Activated T-cell treated with anti-CD3 and anti-CD28 coated beads for 48 hours (primary cell): ENCODE measurements at places on chromosomes 3 and 15.

- DNase-seq: no peak
These were observed 35.4 kb downstream of the MBNL1 start for GRCh38 chr3:152304160-152304559.

- no peak for DNase-seq
These were observed 24.6 kb upstream of the GRIP2 start for GRCh38 chr3:14564741-14565140.

DNA sequence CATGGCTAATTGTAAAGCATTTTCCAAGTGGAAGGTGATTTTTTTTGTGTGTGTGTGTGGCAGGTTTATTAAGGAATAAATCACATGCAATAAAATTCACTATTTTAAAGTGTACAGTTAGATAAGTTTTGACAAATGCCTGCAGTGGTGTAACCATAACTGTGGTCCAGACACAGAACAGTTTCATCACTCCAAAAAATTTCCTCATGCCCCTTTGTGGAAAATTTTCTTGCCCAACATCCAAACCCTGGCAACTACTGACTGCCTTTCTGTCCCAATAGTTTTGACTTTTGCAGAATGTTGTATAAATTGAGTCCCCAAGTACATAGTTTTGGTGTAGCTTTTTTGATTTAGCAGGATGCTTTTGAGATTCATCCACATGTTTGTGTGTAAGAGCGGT, 135.1 kb upstream of the KLHL25 start:
- no peak for DNase-seq

- no peak for DNase-seq
These were observed 18.4 kb downstream of the SMAD6 start for GRCh38 chr15:66720206-66721010.

- no peak for DNase-seq
These were observed 162.7 kb upstream of the IQSEC1 start for GRCh38 chr3:13235897-13236296.

DNA sequence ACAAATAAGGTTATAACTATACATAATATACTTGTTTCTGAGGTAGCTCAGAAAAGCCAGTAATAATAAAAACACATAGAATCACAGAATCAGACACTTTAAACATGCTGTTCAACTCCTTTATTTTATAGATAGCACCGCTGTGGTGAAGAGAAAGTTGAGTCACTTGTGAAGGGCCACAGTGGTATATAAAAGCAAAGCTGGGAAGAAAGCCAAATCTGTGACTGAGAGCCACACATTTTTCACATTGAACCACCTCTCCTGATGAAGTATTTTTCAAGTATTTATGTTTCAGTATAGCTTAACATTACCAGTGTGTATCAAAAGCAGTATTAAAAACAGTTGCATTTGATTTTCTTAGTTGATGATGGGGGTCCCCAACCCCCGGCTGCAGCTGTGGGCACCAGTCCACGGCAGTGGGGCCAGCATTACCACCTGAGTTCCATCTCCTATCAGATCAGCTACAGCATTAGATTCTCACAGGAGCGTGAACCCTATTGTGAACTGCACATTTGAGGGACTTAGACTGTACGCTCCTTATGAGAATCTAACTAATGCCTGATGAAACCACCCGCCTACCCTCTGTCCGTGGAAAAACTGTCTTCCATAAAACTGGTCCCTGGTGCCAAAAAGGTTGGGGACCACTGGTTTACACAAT, 46.2 kb downstream of the TBL1XR1 start:
- no peak for DNase-seq

DNA sequence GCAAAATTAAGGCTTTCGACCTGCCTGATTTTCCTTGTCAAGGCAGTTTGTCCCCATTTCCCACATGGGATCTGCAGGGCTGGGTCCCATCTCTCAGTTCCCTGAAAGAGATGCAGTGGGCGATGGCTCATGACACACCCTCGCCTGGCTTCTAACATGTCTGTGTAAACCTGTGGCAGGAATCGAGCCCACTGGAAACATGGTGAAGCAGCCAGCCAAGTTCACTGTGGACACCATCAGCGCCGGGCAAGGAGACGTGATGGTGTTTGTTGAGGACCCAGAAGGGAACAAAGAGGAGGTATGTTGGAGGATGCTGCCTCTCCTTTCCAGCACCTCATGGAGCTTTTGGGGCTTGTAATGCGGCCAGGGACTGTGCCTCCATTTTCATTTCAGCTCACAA, 86.4 kb downstream of the FLNB start:
- no peak for DNase-seq

DNA sequence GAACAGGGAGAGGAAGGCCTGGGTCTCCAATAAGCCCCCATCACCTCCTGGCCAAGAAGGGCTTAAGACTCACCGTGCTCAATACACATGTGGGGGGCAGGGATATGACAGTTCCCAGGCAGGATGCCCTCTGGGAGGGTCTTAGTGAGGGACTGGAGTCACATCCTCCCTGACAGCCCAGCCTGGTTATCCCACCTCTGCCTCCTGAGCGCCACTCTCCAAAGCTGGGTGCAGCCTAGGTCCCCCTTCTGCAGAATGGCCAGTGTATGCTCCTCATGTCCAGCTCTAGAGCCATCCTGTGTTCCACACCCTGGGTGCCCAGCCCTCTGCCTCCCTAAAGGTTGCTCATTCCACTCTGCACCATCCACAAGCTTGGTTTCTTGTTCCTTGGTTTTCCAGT, 1.2 kb upstream of the SHISA5 start:
- no peak for DNase-seq

DNA sequence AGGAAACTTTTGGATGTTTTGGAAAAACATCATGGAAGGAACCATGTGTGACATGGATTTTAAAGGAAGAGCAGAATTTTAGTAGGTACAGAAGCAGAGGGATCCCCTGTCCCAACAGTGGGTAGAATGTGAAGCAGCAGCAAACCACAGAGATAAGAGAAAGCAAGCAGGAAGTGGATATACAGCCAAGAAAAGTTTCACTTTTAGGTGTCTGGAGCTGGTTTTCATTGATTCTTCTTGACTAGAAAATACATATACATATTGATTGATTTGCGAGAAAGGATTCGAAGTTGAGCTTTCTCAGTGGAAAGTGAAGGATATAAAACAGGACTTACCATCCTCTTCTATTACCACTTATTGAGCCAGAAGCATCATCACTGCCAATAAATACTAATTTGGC, 133.5 kb downstream of the KCNMB2 start:
- DNase-seq: no peak

GRCh38 chr3:9916346-9916733, 558 bp upstream of the IL17RC start:
- DNase-seq: no peak

DNA sequence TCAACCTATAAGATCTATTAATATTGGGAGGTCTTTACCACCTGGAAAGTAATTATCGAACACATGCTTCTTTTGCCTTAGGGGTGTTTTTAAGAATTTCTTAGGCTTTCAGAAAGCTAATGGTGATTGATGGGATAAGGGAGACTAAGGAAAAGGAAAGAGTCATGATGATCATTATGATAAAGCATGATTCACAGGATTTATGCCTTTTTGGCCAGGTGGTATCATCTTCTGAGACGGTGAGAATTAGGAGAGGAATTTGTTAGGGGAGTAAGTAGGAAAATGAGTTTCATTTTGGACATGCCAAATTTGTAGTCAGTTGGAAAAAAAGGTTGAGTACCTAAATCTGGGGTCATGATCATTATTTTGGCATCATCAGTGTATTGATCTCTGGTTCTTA, 8.9 kb downstream of the ARMC8 start:
- no peak for DNase-seq

GRCh38 chr15:90947577-90948357, 6.9 kb upstream of the RCCD1 start:
- no peak for DNase-seq

DNA sequence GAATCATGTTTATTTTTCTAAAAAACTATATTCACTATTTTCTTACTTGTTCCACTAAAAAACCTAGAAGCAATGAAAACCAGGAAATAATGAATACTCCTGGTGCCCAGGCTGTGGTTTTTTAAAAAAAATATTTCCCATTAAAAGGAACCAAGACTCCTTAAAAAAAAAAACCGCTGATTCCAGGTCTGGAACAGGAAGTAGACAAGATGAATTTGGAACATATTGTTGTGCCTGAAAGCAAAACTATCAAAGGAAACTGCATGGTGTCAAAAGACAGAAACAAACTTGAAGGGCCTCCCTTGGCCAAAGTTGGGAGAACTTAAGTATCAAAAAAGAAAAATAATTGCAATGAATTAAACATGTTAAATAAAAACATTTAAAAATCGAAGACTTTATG, 245.3 kb upstream of the P2RY1 start:
- DNase-seq: no peak

DNA sequence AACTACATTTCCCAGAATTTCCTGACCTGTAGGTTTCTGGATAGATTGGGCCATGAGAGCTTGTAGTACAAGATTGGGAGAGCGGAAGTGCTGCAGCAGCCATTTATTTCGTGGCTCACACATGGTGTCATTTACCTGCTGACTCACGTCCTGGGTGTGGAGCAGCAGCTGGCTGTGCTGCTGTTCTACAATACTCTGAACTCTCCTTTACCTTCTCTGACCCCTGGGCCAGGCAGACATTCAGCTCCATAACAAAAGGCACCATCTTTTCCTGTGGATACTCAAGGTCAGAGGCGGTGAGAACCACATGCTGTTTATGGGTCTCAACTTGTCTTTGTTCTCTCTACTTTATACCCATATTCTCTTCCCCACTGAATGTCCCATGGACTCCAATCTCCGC, 490.2 kb downstream of the IGSF11 start:
- no peak for DNase-seq

DNA sequence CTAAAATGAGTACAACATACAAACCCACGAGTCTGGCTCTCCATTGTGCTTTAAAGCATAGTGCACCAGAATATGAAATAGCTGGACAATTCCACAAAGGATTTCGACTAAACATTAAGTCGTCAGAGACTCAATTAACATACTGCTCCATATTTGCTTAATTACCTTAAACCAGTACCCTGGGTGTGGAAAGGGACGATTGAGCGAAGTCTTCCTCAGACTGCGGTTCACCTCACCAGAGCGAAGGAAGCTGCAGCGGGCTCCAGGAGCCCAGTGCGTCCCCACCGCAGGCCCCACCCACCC, 218 bp upstream of the TRPC1 start:
- no peak for DNase-seq

DNA sequence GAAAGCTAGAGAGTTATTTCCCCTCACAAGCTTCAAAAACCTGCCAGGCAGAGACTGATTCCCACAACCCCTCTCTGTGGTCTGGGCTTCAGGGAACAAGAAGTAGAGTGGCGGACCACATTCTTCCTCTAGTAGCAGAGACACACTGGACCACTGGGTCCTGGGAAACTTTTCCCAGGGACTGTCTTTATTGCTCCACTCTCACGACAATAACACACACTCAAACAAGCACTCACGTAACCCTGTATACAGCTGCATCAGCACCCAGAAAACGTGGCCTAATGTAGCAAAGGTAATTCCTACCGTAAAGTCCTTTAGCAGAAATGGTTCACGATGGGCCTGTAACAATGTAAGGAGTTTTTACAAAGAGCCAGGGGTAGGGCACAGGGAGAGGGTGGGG, 27.6 kb downstream of the CPOX start:
- DNase-seq: no peak

GRCh38 chr3:47536221-47536891, 22.8 kb upstream of the ELP6 start:
- no peak for DNase-seq

- no peak for DNase-seq
These were observed 58.1 kb upstream of the CA12 start for GRCh38 chr15:63439536-63440264.

GRCh38 chr3:195210266-195210973, 60.5 kb downstream of the XXYLT1 start:
- no peak for DNase-seq

DNA sequence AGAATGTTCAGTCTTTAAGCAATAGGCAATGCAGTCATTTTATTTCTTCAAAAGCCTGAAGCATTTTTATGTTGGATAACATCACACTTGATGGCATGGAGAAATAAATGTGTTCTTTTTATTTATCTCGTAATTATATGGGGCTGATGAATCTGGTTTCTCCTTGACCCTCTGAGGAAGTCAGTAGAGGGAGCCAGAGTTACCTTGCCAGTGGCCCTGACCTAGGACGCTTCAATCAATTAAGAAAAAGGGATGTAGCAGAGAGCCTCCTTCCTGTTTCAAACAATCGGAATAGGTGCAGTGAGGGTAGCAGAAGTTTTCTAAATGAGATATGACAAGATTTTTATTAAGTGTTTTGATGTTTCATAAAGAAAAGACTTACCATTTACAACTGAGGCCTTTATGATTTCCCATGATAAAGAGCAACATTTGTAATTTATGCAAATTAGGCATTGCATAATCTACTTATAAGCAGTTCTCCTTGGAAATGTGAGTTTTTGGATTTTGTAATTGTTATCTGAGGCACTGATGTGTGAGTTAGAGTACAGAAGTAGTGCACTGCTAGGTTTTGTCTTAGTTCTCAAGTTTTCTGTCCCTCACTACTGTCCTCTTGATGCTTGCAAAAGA, 129.1 kb downstream of the RAP2B start:
- DNase-seq: no peak

- no peak for DNase-seq
These were observed 83.2 kb upstream of the ATP10A start for GRCh38 chr15:25946241-25946805.

- no peak for DNase-seq
These were observed 208.4 kb upstream of the CD96 start for GRCh38 chr3:111333642-111334041.

DNA sequence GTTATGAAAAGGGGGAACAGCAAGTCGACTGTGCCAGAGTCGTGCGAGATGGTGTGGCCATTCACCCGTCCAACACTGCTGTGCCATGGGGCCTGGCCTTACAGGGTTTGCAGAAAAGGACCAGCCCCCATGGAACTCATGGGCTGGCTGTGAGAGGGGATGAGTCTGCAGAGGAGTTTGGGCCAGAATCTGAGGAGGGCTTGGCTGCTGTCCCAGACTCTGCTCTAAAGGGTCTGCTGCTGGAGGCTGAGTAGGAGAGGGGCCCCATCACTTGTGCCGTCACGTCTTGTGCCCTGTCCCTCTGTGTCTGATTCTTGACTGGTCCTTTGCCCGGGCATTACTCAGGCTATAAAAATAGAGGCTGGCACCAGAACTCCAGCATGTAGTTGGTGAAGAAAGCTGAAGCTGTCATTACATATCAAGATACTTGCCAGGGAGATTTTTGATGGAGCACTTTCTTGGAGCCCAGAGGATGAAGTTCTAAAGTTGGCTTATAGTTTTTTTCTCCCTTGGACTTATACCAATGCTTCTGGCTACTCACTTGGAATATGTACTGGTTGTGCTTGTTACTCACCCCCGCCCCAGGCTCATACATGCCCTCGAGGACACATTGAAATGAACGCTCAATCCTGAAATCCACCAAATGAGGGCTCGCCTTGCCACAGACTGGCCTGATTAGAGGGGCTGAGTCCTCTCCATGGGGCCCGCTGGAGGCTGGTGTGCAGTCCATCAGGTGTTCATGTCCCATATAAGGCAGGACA, 10.2 kb downstream of the PXYLP1 start:
- DNase-seq: no peak
